ENCODE measurements at places on chromosomes 11 and 22.

DNA sequence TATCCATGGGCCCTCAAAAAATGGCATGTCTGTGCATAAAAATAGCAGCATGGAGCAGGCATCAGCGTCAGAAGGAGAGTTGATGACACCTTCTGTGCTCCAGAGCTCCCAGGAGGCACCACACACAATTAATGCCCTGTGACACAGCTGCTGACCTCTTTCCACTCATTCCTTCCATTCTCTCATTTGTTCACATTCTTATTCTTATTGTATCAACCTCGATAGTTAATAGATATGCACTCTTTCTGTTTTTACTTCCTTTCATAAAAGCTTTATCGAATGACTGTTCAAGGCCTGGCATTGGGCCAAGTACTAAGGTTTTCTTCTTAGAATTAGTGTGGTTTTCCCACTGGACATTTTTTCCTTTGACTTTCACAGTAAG, 266.0 kb upstream of the MTNR1B start:
- DNase-seq = no peak

DNA sequence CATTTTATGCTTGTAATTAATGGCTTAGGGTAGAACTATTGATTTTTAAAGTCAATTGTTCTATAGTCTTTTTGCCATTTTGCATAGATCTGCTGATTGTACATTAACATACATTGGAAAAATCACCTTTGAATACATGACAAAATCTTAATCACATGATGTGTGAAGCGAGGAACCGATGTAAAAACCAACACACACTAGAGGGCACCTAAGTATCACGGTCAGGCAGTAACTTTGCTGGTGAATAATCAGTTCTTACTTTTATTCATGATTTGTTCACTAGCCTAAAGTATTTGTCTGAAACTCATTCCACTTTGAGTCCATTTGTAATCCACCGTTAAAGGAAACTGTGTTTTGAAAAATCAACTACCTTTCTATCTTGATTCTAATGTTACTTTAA, 28.2 kb downstream of the JHY start:
- DNase-seq = no peak

- DNase-seq = no peak
These were observed 174.2 kb downstream of the NTM start for GRCh38 chr11:131544591-131544990.

DNA sequence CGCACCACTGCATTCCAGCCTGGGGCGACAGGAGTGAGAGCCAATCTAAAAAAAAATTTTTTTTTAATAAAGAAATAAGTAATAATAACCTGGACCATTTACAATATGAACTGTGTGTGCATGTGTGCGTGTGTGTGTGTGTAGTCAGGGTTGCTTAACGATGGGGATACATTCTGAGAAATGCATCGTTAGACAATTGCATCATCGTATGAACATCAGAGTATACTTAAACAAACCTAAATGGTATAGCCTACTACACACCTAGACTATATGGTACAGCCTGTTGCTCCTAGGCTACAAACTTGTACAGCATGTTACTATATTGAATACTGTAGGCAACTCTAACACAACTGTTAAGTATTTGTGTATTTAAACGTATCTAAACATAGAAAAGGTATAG, 26.4 kb downstream of the RDX start:
- DNase-seq = no peak

DNA sequence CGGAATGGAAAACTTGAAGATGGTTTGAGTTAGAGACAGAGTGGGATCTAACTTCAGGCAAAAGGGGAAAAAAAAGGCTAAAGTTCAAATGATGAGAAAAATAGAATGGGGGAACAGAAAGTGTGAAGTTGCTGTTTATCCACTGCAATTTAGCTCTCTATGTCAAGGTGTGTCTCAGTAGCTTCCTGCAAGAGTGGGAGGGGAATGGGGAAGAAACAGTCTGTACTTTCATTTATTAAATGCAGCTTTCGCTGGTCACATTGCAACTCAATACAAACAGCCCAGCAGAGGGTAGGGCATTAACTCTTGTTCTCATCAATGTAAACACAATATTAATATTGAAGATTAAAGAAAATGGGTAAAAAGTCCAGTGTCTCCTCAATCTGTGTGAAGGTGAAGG, 214.7 kb upstream of the SYN3 start:
- no peak for DNase-seq

GRCh38 chr22:10741210-10741609, 4786.8 kb upstream of the OR11H1 start:
- DNase-seq = no peak

- no peak for DNase-seq
These were observed 158.3 kb upstream of the SNX19 start for GRCh38 chr11:131074573-131074972.

DNA sequence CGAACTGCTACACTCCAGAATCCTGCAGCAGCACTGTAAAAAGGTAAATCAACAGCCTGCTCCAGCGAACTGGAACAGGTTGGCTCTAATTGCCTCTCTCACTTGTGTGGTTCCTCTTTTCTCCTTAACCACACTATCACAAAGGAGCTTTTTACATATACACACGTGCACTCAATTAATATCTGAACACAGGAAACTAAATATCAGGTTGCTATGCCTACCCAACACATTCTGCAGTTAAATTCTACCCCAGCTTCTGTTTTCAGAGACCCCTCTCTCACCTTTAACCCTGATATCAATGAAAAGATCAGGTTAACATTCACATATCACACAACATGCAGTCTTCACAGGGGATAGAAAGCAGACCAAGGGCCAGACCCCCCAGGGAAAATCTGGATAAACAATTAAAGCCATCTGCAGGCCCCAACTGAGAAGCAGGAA, 11.0 kb downstream of the RBFOX2 start:
- DNase-seq = no peak

GRCh38 chr22:37533995-37534394, 14.8 kb upstream of the CARD10 start:
- DNase-seq = no peak

DNA sequence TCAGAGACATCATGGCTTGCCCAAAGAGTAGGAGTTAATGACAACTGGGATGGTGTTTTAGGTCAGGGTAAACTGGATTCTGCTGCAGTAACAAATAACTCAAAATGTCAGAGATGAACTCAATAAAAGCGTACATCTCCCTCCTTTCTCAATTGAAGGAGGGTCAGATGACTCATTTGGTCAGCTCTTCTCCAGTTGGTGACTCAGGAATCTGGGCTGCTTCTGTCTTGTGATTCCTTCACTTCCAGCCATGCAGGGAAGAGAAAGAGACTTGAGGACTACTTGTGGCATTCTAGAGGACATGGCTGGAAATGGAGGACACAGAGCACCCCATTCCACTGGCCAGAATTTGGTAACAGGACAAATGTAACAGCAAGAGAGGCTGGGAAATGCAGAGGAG, 3.2 kb upstream of the SYT13 start:
- no peak for DNase-seq

GRCh38 chr11:67673902-67674301, 521 bp downstream of the ALDH3B2 start:
- no peak for DNase-seq

DNA sequence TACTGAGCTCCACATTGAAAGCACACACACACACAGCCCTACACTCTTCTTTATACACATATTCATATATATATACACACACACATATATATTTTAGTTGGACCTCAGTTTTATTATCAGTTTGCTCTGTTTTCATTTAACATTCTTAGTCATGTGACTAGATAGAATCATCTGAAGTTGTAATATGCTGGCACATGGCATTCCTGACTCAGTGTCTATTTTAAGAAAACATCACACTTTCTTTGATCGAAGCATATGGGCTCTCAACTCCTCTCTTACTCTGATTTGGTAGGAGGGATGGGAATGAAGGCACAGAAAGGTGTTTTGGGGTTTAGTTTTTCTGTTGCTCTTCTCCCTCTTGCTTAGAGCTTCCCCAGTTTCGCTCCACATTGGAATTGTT, 24.8 kb downstream of the AMOTL1 start:
- no peak for DNase-seq

DNA sequence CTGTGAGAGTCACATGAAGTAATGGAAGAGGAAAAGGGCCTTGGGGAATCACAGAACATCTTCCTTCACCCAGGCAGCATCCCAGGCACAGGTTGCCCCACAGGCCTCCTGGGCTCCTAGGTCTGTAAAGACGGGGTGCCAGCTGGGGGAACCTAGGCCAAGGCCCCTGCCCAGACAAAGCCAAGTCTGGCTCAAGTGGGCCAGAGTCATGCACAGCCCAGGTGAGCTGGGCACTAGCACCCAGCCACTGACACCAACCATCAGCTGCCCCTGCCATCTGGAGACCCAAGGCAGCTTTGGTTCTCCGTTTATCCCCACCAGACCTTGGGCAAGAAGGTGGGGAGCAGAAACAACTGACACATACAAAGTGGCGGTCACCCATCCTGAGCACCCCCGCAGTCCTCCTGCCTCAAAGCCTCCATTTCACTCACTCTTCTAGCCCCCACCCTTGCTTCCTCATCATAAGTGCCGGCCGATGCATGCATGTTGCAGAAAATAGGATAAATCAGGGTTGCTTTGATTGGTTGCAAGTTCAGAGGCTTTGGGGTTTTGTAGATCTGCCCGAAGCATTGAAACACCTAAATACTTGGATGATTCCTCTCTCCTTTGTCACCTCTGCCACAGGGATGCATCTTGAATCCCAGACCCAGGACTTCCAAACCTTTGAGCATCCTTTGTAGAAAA, 26.5 kb upstream of the TMPRSS4 start:
- DNase-seq = no peak

GRCh38 chr11:1196516-1197391, 26.1 kb upstream of the MUC5B start:
- no peak for DNase-seq

DNA sequence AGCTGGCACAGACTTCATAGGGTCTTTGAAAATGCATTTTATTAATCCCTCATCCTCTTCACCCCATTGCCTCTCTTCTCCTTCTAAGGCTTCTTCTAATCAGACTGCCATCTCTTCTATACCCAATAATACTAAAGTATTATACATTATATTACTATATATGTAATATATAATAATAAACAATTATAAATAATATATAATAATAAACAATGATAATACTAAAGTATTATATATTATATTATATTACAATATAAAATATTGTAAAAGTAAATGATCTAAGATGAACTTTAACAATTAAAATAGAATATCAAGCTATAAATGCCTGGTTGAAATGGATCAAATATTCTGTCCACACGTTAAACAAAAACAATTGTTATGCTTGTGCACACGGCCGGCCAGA, 13.0 kb downstream of the SCGB2A1 start:
- no peak for DNase-seq

DNA sequence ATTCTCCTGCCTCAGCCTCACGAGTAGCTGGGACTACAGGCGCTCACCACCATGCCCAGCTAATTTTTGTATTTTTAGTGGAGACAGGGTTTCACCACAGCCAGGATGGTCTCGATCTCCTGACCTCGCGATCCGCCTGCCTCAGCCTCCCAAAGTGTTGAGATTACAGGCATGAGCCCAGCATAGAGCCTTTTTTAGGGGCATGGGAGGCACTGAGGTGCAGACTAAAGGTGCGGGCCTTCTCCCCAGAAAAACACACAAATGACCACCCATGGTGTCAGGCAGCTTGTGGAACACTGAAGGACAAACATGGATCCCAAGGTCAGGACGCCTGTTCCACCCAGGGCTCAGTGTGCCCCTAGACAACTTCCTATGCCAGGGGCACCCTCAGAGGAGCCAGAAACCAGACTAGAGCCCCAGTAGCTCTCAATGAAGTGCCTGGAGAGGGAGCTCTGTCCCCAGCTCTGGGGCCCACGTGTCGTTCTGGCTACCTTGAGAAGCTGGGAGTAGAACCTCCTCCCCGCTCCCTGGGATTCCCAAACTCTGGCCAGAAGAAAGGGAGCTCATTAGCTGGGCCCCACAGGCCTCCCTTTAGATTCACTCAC, 21.2 kb upstream of the CD5 start:
- DNase-seq = no peak

DNA sequence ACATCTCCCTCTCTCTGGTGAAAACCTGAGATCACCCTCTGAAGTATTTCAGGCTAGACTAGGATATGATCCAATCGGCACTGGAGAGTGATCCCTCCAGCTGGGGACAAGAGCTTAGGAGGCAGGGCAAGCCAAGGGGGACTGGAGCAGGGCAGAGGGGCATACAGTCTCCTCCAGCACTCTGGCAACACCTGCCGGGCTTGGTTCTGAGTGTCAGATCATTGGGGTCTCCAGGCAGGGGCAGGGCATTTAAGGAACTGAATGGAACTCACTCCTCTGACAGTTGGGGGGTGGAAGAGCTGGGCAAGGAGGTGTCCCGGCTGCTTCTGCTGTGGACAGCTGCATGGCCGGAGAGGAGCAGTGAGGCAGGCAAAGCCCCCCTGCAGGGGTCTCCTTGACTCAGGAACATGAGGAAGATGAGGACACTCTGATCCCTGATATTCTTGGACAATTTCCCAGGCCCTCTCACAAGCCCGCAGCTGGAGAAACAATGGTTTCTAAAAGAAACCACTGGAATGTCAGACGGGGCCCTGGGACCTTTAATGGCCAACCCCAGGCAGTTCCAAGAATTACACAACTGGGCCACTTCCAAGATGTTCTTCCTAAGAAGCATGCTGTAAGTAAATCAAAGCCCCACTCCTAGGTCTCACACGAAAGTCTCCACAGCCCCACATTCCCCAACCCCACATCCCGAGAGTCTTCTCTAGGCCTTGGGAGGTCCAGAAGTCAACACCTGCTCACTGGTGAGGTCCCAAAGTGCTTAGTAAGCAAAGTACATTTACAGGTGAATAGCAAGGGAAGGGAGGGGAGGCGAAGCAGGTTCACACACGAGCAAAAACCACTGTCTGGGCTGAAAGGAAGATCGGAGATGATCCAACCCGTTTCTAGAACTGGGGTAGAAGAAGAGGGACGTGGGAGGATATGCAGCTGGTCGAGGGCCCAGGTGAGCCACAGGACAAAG, 1.2 kb upstream of the CCDC86 start:
- no peak for DNase-seq

- DNase-seq = no peak
These were observed 22.7 kb downstream of the OOSP3 start for GRCh38 chr11:59901306-59901705.

- no peak for DNase-seq
These were observed 7.9 kb upstream of the AMOTL1 start for GRCh38 chr11:94760296-94760695.

GRCh38 chr22:24435861-24436371, 8.5 kb downstream of the ADORA2A start:
- DNase-seq = no peak

DNA sequence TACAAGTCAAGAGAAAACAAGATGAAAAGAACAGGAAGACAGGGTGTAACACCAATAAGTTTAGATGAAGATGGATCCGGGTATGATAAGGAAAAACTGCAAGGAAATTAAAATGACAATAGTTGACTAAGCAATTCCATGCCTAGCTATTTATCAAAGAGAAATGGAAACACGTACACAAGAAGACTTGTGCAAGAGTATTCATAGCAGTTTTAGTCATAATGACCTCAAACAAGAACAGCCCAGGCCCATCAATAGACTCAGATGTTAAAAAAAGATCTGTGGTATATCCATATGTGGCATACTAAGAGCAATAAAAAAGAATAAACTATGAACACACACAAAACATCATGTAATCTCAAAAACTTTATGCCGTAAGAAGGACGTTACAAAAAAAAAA, 33.2 kb downstream of the SLC5A12 start:
- DNase-seq = no peak

- no peak for DNase-seq
These were observed 52.2 kb downstream of the NFAM1 start for GRCh38 chr22:42379966-42380537.

- DNase-seq = no peak
These were observed 10.6 kb upstream of the ARAP1 start for GRCh38 chr11:72762641-72763304.

GRCh38 chr11:69361048-69361447, 67.1 kb downstream of the MYEOV start:
- no peak for DNase-seq

- no peak for DNase-seq
These were observed 127.7 kb downstream of the MAML2 start for GRCh38 chr11:96215110-96215782.

Data from stimulated activated CD4-positive, alpha-beta T cell treated with anti-CD3 and anti-CD28 coated beads, Interleukin-2, amount 100 ng/mL, for 4 hours (primary cell).